ENCODE measurements at places on chromosomes 3 and 15. TPM values are rescaled to one million over a fixed set of nuclear protein-coding genes. Genes with fewer than 3 reads are reported as not detected.
A peak's percentile ranks its signal among the peaks of the same experiment; 100 is the strongest.

Gene GOLGA6B
- polyA plus RNA-seq: not detected

DNA sequence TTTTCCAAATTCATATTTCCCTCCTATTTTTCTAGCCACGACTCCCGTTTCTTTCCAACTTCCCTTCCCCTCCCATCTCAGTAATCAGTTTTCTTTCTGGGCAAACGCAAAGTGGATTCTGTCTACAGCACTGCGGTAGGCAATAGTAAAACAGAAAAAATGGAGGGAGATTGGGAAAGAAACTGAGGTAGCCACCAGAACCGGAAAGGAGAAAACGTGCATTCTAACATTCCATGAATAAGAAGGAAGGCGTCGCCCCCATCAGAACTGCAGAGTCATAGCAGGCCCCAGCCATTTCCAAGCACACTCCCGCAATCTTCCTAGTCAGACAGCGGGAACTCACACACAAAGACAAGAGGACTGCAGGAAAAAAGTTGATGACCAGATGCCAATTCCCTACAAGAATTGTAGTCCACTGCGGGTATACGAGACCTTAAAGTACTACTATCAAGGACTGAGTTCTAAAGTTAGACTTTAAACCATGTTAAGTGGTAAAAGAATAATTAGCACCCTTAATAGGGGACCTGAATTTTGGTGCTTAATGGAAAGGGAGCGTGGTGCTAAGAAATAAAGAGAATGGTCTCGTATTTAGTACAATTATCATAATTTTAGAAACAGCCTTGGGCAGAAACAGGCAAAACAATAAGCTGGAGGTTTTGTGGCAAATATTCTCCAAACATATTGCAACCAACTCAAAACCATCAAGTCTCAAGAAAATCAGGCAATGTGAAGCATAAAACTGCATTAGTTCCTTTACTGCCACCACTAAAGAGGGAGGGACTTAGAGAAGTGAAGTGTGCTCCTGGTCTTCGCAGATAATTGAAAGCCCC is 1.4 kb downstream of the PFN2 start:
- peak; percentile 42 for DNase-seq

Gene LEKR1
- polyA plus RNA-seq: 1.3 TPM

GRCh38 chr3:44729384-44729910 is at the start of gene ZNF501:
Gene ZNF501 (plus strand): TSS chr3:44729635. CDS start chr3:44734422, 4,787 bp downstream.
- no peak for DNase-seq

DNA sequence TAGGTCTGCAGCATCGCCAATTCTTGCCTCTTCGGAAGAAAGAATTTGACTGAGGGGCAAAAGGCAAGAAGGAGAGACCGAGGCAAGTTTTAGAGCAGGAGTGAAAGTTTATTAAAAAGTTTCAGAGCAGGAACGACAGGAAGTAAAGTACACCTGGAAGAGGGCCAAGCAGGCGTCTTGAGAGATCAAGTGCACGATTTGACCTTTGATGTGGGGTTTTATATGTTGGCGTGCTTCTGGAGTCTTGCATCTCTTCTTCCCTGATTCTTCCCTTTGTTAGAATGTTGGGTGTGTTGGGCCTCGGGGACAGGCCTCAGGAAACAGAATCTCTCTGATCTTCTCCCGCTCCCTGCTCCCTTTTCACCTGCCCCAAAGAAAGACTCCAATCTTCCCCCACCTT is 40.6 kb upstream of the FLNB start:
- DNase-seq: no peak

DNA sequence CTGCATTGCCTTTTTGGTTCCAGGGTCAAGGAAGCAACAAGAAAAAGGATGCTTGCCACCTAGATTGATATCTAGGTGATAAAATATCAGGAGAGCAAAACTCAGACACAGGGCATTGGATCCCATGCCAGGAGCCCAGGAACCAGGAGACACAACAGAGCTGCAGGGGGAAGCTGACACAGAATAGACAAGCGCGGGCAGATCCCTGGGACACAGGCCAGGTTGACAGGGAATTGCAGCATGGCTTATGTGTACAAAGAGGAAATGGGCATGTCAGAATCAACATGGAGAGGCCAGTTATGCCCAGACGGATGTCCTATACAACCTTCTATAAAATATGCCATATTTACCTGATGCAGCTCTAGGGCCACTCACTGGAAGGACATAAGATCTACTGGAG is 84.2 kb downstream of the SEMA6D start:
- no peak for DNase-seq

Gene ABHD10
- polyA plus RNA-seq: 31.8 TPM

DNA sequence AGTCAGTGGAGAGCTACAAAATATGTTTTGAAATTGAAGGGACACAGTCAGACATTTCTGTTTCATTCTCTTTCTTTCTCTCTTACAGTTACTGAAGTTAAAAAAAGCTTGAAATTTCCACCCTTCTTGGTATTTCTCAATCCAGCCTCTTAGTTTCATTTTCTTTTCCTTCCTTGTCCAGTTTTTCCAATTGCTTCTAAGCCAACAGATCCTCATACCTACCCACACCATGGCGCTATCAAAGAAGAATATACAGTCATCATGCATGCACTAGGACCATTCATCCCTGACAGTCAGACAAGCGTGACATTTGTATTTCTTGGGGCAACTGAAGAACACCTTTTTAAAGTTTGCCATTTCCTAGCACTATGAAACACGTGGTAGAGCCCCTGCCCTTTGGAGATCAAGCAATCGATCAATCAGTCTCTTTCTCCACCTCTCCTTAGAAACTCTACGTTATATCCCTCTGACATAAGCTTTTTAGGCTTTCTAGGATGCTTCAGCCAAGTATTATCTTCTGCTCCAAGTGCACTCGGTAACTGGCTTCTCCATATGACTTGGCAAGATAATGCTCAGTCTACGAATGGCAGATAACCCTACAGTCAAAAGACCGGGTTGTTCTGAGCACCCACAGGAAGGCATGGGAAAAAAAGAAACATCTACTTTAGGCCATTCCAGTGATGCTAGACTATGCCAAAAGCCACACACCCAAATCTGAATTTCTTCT is 65.4 kb downstream of the FBN1 start:
- DNase-seq: no peak

DNA sequence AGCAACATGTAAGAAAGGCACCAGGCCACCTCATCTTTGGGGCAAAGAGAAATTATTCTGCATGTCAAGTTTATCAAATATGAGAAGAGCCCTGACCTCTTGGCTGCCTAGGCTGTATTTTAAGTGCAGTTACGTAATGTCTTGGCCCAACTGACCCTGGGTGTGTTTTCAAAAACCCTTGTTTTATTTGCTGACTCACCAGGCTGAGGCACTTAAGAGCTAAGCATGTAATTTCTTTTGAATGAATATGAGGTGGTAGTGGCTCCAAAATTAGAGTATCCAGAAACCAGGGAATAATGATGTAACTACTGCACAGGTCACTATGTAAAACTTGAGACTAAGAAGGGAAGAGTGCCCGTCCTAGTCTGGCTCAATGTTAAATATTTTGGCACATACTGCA is 24.3 kb downstream of the PGPEP1L start:
- DNase-seq: peak; percentile 87

Gene GOLGA6L7
- not detected for polyA plus RNA-seq

GRCh38 chr3:165755571-165755970 is 81.7 kb downstream of the BCHE start:
- no peak for DNase-seq

DNA sequence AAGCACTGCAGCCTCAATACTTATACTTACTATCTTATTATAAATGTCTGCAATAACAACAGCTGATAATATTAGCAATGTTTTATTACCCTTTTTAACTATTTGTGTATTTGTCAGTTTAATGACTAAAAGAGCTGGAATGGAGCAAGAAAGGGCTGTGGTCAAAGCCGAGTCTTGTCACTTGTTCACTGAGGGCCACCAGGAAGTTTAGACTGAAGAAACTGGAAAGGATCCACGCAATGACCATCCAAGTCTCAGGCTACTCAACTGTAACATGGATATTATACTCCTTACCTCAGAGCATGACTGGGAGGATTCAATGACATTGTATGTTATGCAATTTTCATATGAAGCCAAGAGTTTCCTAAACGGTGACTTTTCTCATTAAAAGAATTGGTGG is 90.4 kb downstream of the TJP1 start:
- DNase-seq: no peak

DNA sequence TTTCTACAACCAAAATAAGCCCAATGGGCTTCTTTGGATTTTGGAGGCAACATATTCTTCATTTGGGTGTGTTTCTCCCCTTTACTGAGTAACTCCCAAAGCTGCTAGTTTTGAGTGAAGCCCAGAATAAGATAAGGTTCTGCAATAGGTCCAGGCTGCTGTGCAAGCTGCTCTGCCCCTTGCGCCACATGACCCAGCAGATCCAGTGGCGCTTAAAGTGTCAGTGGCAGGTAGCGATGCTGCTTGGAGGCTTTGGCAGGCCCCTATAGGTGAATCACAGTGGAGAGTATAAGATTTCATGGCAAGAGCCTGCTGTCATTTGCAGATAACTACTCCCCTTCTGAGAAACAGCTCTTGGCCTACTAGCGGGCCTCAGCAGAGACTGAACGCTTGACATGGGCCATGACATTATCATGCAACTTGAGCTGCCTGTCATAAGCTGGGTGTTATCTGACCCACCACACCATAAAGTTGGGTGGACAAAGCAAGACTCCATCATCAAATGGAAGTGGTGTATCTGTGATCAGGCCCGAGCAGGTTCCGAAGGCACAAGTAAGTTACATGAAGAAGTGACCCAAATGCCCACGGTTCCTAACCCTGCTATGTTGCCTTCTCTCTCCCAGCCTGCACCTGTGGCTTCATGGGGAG is 88.4 kb upstream of the OXTR start:
- no peak for DNase-seq

Gene AHSG
- polyA plus RNA-seq: not detected
